Activated CD4-positive, alpha-beta memory T cell treated with anti-CD3 and anti-CD28 coated beads, Interleukin-2, amount 10 ng/mL, durations not matched to agents 7 days and 5 days (primary cell): ENCODE measurements at places on chromosomes 16 and 17.

DNA sequence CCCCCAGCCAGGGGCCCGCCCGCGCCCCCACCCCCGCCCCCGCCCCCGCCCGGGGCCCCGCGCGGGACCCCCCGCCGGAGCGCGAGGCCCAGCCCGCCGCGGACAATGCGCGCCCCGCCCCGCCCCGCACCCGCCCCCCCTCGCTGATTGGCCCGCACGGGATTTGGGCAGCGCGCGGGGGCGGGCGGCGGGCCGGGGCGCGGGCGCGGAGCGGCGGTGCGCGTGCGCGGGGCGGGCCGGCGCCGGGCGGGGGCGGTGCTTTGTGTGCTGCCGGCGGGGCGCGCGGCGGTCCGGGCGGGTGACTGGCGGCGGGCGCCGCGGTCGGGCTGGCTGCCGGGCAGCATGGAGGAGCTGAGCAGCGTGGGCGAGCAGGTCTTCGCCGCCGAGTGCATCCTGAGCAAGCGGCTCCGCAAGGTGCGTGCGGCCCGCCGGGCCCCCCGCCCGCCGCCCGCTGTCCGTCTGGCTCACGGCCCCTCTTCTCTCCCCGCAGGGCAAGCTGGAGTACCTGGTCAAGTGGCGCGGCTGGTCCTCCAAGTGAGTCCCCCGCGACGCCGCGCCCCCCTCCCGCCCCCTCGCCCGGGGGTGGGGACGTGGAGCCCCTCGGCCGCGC is at the start of gene CBX2:
Gene CBX2 (plus strand): TSS at position 255 of the 610 bp plus-strand sequence. CDS start 88 bp downstream, at position 343.
- peak; percentile 85 for DNase-seq

DNA sequence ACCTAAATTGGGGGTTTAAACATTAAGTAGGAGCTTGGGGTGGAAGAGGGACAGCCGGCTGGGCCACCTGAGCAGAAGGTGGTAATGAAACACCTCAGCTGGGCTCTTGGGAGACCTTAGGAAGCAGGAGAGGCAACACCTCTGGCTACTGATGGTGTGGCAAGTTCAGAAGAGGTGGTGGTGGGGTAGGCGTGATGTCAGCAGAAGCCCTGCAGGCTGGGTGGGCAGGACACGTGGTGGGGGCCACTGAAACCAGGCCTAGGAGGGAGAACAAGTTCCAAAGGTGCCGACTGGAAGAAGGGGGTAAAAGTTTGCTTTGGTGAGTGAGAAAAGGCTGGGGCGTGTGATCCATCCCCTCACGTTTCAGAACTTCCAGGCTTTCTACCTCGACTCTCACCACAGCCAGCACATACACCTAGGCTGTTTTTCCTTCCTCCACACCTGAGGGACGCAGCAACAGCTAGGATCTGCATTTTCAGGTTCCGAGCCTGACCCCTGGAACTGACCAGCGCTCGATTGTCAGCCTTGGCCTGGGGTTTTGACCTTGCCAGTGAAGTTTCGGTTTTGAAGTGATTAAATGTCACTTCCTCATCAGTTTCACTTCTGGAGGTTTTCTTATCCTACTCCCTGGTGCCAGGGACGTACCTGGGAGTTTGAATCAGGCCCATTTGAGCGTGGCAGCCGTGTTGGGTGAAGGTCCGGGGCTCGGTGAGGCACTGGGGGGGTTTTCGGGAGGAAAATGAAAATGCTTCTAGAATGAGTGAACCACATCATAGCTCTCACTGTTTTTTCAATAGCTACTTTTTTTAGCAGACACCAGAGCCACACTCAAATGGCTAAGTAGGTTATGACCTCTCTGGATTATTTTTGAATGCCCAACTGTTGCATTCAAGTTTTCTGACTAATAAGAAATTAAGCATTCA is 10.0 kb downstream of the SNN start:
- DNase-seq: no peak

GRCh38 chr16:66706506-66706880 is 9.9 kb upstream of the CMTM4 start:
- DNase-seq: no peak

DNA sequence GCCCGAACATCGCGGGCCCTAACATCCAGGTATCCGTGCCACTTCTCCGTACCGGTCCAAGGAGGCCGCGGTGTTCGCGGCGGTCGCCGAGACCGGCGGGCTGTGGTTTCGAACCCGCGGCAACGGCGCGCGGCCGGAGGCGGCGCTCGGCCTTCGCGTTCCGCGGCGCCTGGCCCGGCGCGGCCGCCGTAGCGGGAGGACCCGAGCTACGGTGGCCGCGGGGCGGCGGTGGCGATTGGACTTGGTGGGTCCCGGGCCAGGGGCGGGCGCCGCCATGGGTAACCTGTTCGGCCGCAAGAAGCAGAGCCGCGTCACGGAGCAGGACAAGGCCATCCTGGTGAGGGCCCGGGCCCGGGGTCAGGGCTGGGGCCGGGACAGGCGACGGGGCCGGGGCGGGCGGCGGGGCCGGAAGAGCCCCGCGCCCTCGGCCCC is at the start of gene CHMP6:
Gene CHMP6 (plus strand): TSS at position 197 of the 432 bp plus-strand sequence. CDS start 78 bp downstream, at position 275.
- peak; percentile 73 for DNase-seq

GRCh38 chr17:509316-509715 is 156.7 kb upstream of the RPH3AL start:
- DNase-seq: no peak
